Activated CD8-positive, alpha-beta memory T cell treated with anti-CD3 and anti-CD28 coated beads, Interleukin-2, amount 10 ng/mL, durations not matched to agents 7 days and 5 days (primary cell): ENCODE measurements at places on chromosomes 7 and 10. TPM values are rescaled to one million over a fixed set of nuclear protein-coding genes. Genes with fewer than 3 reads are reported as not detected.

The NAT16 gene
- not detected for total RNA-seq

The CDHR3 gene
- total RNA-seq, result 0.30 TPM

The VSTM4 gene
- total RNA-seq, result 0.16 TPM

The CACNA2D1 gene
- total RNA-seq, result 0.28 TPM

The HPSE2 gene
- total RNA-seq, result not detected

The CYP3A5 gene
- not detected for total RNA-seq

The SGCE gene
- total RNA-seq, result 3.2 TPM

The FBXL13 gene
- total RNA-seq, result 0.18 TPM

The KEL gene
- total RNA-seq, result 0.70 TPM

The MYH16 gene
- not detected for total RNA-seq

The XRCC2 gene
- 18.0 TPM for total RNA-seq

DNA sequence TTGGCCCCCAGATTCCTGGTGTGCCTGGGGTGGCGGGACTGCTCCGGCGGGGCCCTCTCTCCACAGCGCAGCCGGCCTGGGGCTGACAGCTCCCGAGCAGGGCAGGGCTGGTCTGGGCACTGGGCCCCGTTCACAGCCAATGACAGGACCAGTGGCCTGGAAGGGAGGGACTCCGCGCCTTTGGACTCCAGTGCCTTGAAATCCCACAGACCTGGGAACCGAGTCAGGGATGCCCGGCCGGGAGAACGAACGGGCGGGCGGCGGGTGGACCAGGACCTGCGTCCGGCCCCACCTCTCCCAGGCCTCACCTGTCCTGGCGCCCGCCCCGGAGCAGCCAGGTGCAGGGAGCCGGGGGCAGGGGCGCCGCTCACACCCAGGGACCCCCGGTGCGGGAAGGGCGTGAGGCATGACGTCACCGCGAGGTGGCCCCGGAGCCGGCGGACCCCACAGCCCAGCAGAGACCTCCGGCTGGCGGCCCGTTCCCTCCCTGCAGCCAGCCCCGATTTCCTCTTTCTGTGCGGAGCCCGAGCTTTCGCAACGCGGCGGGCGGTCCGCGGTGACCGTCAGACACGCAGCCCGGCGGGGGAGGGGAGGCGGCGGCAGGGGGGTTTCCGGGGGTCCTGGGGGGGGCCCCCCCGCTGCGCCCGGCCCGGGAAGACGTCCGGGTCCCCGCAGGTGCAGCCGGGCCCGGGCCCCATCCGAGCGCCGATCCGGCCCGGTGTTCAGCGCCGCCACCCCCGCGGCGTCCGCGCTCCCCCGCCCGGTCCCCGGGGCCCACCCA is 743 bp downstream of the ADAP1 start:
- no peaks in the 10 kb centered on the region for H3K36me3 ChIP-seq
- H3K4me1 ChIP-seq, result peaks cover 6% of the 10 kb centered on the region
- H3K27me3 ChIP-seq, result peaks cover 7% of the 10 kb centered on the region
- DNase-seq, result no peak
- no peak overlapping the region for H3K4me3 ChIP-seq
- H3K27ac ChIP-seq, result no peak overlapping the region

DNA sequence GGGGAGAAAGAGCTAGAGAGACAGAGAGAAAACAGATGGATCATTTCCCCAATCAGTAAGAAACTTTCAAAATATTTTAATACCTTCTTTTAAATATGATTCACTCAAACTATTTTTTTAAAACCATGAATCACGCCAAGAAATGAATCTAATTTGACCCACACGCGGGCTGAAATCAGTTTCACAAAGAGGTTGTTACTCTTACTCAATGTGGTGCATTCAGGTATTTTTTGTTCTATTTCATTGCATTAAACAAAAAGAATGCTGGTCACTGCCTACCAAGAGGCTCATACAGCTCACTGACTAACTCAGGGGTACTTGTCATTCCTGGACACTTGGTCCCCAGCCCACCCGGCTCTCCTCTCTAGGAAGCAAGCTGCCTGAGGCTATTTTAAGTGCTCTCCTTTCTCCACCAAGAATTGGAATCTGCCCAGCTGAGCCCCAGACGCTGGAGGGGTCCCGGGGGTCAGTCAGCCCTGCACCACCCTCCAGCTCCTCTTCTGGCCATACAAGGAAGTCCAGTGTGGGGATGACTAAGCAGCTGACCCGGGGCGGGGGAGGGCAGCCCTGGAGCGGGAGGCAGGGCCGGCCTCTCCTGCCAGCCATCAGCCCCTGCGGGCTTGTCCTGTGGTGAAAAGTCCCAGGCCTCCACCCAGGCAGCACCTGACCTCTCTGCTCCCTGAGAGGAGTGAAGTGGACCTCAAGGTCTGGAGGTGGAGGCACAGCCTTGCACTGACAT is 21.7 kb upstream of the PFKP start:
- H3K4me3 ChIP-seq, result no peak overlapping the region
- no peaks in the 10 kb centered on the region for H3K36me3 ChIP-seq

DNA sequence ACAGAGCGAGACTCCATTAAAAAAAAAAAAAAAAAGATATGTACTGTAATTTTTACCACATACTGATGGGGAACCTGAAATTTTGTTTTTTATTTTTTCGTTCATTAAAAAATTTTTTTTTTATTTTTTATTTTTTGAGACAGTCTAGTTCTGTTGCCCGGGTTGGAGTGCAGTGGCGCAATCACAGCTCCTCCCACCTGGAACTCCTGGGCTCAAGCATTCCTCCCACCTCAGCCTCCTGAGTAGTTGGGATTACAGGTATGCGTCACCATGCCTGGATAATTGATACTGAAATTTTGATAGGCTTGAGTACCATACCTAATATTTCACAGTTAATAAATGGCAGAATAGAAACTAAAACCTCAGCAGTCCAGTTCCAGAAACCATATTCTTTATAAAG is 20.9 kb upstream of the HELLS start:
- no peak overlapping the region for H3K27ac ChIP-seq
- no peak overlapping the region for H3K4me3 ChIP-seq
- no peak for DNase-seq
- H3K4me1 ChIP-seq, result no peaks in the 10 kb centered on the region

GRCh38 chr10:32411797-32412498 is 34.0 kb upstream of the CCDC7 start:
- no peaks in the 10 kb centered on the region for H3K27me3 ChIP-seq
- DNase-seq, result no peak
- peaks cover 4% of the 10 kb centered on the region for H3K4me1 ChIP-seq
- no peak overlapping the region for H3K27ac ChIP-seq
- peaks cover 1% of the 10 kb centered on the region for H3K36me3 ChIP-seq
- H3K4me3 ChIP-seq, result no peak overlapping the region

DNA sequence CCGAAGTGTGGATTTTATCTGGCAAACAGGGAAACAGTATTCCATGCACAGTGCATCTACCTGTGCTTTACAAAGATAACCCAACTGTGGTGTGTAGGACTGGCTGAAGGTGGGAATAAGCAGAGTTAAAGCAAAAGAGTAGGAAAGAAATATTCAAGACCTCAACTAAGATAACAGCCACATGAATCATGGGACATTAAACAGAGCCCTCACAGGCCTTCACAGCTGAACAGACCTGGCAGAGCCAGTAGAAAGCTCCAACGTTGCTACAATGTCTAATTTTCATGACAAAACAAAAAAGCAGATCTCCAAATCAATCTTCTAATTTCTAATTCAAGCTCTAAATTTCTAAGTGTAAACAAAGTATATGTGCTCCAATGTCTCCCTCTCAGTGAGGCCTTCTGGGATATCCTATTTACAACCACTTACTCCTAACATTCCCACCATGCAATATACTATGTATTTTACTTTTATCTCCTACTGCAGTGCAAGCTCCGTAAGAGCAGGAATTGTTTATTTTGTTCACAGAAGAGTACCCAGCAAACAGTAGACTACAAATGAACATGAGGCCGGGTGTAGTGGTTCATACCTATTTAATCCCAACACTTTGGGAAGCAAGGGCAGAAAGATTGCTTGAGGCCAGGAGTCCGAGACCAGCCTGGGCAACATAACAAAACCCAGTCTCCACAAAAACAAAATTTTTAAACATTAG is 63.5 kb downstream of the UBE2H start:
- peaks cover 2% of the 10 kb centered on the region for H3K36me3 ChIP-seq
- DNase-seq, result no peak
- no peak overlapping the region for H3K4me3 ChIP-seq

- peaks cover 71% of the 10 kb centered on the region for H3K36me3 ChIP-seq
- H3K27ac ChIP-seq, result peak overlapping the region; percentile 100
- peaks cover 33% of the 10 kb centered on the region for H3K4me1 ChIP-seq
- peak; percentile 66 for DNase-seq
- peak overlapping the region; percentile 100 for H3K4me3 ChIP-seq
- peaks cover 5% of the 10 kb centered on the region for H3K27me3 ChIP-seq
Observed at GRCh38 chr7:105011831-105012502, 2.0 kb upstream of the KMT2E start.

- H3K27ac ChIP-seq, result no peak overlapping the region
- H3K4me1 ChIP-seq, result no peaks in the 10 kb centered on the region
- no peak for DNase-seq
- H3K4me3 ChIP-seq, result no peak overlapping the region
- peaks cover 5% of the 10 kb centered on the region for H3K27me3 ChIP-seq
Observed at GRCh38 chr7:55224810-55225209, 140.3 kb upstream of the LANCL2 start.

DNA sequence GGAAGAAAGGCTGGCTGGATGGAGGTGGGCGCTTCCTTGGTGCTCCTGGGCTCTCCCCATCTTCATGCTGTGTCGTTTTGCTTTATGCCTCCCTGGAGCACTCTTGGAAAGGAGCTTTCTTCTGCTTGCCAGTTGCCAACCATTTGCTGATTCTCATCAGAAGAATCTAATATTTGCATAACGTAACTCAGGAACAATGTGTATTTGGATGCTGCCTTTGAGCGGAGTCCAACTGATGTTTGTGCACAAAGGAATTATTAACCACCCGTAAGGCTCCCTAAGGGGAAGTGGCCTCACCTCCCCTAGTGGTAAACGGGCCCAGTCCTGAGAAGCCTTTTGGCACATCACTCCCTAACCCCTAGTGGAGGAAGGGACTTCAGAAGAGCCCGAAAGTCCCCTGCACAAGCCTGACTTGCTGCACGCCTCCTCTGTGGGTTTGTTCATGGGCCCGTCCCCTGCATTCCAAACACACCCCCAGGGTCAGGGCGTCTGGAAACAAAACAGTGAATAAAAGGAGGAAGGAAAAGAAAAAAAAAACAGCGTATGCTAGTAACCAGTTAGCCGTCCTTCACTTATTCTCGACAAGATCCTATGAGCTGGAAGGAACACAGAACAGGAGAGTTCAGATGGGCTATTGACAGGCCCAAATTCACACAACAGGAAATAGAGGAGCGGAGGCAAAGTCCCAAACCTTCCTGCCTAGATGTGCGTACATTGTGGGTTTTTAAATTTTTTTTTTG is 602.2 kb downstream of the LRMDA start:
- no peak for DNase-seq
- H3K4me3 ChIP-seq, result no peak overlapping the region
- H3K27ac ChIP-seq, result no peak overlapping the region
- no peaks in the 10 kb centered on the region for H3K27me3 ChIP-seq

GRCh38 chr7:20730611-20731010 is 56.1 kb downstream of the SP8 start:
- no peak for DNase-seq
- no peak overlapping the region for H3K4me3 ChIP-seq
- H3K27ac ChIP-seq, result no peak overlapping the region
- no peaks in the 10 kb centered on the region for H3K4me1 ChIP-seq

GRCh38 chr7:142391191-142391992 is 133.5 kb upstream of the PRSS58 start:
- peak overlapping the region; percentile 52 for H3K27ac ChIP-seq
- H3K27me3 ChIP-seq, result peaks cover 8% of the 10 kb centered on the region
- DNase-seq, result peak; percentile 58

- H3K4me1 ChIP-seq, result peaks cover 33% of the 10 kb centered on the region
- peaks cover 8% of the 10 kb centered on the region for H3K36me3 ChIP-seq
- H3K27ac ChIP-seq, result peak overlapping the region; percentile 60
- no peaks in the 10 kb centered on the region for H3K27me3 ChIP-seq
- no peak for DNase-seq
Observed at GRCh38 chr7:140674356-140674800, 1.6 kb downstream of the ADCK2 start.

DNA sequence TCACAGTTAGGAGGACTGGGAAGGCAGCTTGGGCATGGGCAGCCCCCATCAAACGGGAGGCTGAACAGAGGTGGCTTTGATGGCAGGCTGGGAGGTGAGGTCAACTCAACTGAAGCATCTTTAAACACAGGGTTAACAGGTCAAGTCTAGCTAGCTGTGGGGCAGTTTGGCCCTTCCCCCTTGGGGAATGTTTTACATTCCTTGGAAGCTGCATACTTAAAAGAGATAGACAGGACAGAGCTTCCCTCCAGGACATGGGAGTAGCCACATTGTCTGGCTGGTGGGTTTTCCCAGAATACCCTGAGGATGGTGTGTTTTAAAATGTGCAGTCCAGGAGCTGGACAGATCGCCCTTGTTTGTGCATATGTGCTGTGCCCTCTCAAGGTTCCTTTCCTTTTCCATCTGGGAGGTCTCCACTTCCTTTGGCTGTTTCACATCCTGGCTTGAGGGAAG is 6.8 kb upstream of the RASSF4 start:
- H3K27me3 ChIP-seq, result no peaks in the 10 kb centered on the region
- DNase-seq, result peak; percentile 12
- no peak overlapping the region for H3K27ac ChIP-seq

- no peaks in the 10 kb centered on the region for H3K4me1 ChIP-seq
- no peaks in the 10 kb centered on the region for H3K27me3 ChIP-seq
- no peak for DNase-seq
- no peak overlapping the region for H3K27ac ChIP-seq
Observed at GRCh38 chr10:23742368-23742767, 303.5 kb downstream of the OTUD1 start.

- H3K36me3 ChIP-seq, result no peaks in the 10 kb centered on the region
- DNase-seq, result no peak
- no peak overlapping the region for H3K4me3 ChIP-seq
- H3K27me3 ChIP-seq, result peaks cover 46% of the 10 kb centered on the region
- peaks cover 1% of the 10 kb centered on the region for H3K4me1 ChIP-seq
- H3K27ac ChIP-seq, result no peak overlapping the region
Observed at GRCh38 chr10:132040046-132040445, 25.7 kb upstream of the JAKMIP3 start.

DNA sequence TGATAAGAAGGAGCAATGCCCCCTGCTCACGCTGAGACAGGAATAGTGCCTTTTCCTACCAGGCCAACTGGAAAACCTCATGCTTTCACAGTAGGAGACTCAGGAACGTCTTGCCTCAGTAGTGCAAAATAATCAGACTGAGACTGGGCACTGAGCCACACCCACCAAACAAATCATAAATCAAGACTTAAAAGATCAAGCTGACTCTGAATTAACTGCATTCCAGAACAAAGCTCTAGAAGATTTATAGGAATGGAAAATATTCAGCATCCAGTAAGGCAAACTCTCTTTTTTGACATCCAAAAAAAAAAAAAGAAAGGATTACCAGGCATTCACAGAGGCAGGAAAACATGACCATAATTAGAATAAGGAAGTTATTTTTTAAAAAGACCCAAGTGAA is 30.5 kb upstream of the SLC18A3 start:
- no peak overlapping the region for H3K27ac ChIP-seq
- peaks cover 17% of the 10 kb centered on the region for H3K4me1 ChIP-seq
- peaks cover 23% of the 10 kb centered on the region for H3K27me3 ChIP-seq

- no peaks in the 10 kb centered on the region for H3K36me3 ChIP-seq
- DNase-seq, result no peak
- no peak overlapping the region for H3K27ac ChIP-seq
- H3K27me3 ChIP-seq, result peaks cover 52% of the 10 kb centered on the region
- H3K4me1 ChIP-seq, result peaks cover 7% of the 10 kb centered on the region
Observed at GRCh38 chr7:108421720-108422331, 34.4 kb downstream of the NRCAM start.

GRCh38 chr7:77989981-77990566 is 191.5 kb downstream of the PHTF2 start:
- no peak overlapping the region for H3K4me3 ChIP-seq
- no peaks in the 10 kb centered on the region for H3K36me3 ChIP-seq
- no peak overlapping the region for H3K27ac ChIP-seq
- no peak for DNase-seq
